T-helper 2 cell (primary cell): ENCODE measurements at places on chromosomes 1 and 21.

GRCh38 chr1:157992031-157992832 lies 1.2 kb upstream of the KIRREL1 start:
- no peak for DNase-seq

GRCh38 chr1:43107664-43108063 lies 64.4 kb downstream of the EBNA1BP2 start:
- DNase-seq = no peak

DNA sequence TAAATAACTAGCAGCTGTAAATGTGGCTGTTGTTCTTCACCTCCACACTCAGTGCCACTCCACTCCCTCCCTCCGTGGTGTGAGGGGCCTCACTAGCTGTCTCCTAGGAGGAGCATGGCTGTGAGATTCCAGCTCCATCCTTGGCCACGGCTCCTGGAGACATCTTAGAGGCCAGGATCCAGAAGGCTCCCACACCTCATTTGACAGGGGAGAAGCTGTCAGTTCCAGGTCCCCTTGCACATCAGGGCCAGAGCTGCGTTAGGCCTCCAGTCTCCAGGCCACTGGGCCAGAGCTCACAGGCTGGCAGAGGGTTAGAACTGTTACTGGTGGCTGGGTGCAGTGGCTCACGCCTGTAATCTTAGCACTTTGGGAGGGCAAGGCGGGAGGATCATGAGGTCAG lies 15.0 kb downstream of the PCSK9 start:
- no peak for DNase-seq

GRCh38 chr21:42929969-42930368 lies 4.5 kb upstream of the ERVH48-1 start:
- DNase-seq = no peak
